Kidney epithelial cell (primary cell): ENCODE measurements at places on chromosomes 4 and X. TPM values are rescaled to one million over a fixed set of nuclear protein-coding genes. Genes with fewer than 3 reads are reported as not detected.

ZAR1 gene
- not detected in 2 replicates for total RNA-seq

CCDC158 gene
- 0.34 and 0.84 TPM in 2 replicates for total RNA-seq

CXCL11 gene
- total RNA-seq, result 0.07 TPM in 1 of 2 replicates, not detected in the other

CHST7 gene
- 5.2 and 7.7 TPM in 2 replicates for total RNA-seq

MXD4 gene
- total RNA-seq, result 31.8 and 36.7 TPM in 2 replicates

RBM47 gene
- total RNA-seq, result 41.1 and 42.1 TPM in 2 replicates

VEGFC gene
- 5.0 and 6.2 TPM in 2 replicates for total RNA-seq

MAGEA4 gene
- not detected in 2 replicates for total RNA-seq

TSPAN6 gene
- total RNA-seq, result 42.7 and 44.0 TPM in 2 replicates

MSX1 gene
- 1.0 and 1.6 TPM in 2 replicates for total RNA-seq
